Inflammatory macrophage treated with lipopolysaccharide for 1 hour (primary cell): ENCODE measurements at places on chromosomes 13 and 19.

GRCh38 chr13:105127732-105128131 is 1407.7 kb downstream of the EFNB2 start:
- no peak for DNase-seq

DNA sequence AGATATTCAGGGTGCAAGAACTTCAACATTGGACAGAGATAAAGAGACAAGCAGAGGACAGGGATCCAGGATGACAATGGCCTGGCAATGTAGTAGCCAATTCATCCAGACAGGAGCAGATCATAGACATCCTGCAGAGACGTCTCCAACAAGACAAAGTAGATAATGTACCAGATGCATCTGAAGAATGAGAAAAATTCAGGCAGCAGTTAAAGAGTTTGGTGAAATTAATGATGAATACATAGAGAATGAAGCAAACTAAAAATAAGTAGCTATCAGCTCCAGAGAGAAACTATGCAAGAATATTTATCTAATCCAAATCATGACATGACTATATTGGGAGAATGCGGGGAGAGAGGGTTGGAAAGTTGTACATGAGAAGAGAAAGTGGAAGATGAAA is 278.4 kb upstream of the DACH1 start:
- no peak for DNase-seq

GRCh38 chr19:3360421-3361383 is 5.7 kb upstream of the NFIC start:
- peak; percentile 69 for DNase-seq

GRCh38 chr19:40716031-40716481 is 630 bp downstream of the COQ8B start:
- no peak for DNase-seq

- DNase-seq, result no peak
These were observed 216.4 kb downstream of the KLF5 start for GRCh38 chr13:73275163-73275562.

DNA sequence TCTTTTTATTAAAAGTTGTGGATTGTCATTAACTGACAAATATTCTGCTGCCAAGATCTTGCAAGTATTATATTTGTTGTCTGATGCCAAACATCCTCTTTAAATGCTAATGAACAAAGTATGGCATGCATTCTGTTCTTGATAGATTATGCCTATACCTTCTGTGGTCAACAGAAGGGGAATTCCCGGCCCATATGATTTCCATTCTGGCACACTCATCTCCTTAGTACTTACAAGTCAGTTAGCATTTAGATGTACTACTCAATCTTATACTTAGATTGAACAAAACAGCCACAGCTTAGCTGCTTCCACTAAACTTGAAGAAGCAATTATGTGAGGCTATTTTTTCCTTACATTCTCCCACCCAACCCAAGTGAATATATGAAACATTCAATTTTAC is 246.1 kb upstream of the DACH1 start:
- DNase-seq, result no peak

DNA sequence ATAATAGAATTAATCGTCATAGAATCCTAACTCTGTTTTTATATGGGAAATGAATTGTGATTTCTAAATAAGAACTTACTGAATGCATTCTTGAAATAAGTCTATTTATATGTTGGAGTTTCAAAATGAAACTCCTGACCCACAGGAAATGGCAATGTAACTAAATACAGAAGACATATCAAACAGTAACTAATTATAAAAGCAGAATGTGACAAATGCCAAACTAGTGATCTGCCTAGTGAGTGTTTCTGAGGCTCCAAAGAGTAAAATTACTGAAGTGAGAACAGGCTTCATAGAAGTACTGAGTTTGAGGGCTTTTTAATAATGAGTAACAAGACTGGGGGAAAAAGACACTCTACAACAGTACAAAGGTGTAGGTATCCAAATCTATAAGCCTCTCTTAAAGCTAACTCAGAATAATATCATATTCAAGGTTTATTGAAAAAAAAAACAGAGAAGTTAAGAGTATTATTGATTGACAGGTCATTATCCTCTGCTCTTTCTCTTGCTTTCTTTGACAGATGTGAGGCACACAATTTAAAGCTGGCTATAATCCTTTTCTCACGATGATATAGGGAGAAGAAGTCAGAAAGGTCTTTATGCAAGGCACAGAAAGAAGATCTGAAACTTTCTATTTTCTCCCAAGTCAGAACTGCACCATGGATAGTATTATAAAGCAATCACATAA is 17.4 kb upstream of the ATXN8OS start:
- no peak for DNase-seq

- no peak for DNase-seq
These were observed 50.0 kb downstream of the STARD13 start for GRCh38 chr13:33235564-33235963.

DNA sequence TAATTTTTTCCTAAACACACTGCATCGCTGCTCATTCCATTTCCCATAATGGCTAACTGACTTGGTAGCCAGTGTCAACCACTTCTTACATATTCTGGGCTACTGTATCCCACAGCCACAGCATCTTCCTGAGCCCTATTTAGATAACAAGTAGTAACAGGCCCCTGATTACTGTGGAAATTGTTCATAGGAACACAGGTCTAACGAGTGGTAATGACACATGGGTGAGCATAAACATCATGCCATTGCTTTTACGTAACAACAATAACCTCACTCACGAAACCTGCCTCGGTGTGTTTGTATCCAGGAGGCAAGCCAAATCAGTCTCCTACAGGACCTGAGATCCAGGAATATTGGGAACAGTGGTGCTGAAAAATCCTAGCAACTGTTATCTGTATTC is 438.6 kb downstream of the KLF5 start:
- DNase-seq, result no peak

GRCh38 chr13:30145709-30146367 is 161.5 kb downstream of the KATNAL1 start:
- no peak for DNase-seq

- no peak for DNase-seq
These were observed 1.1 kb downstream of the NAXD start for GRCh38 chr13:110616103-110617101.

DNA sequence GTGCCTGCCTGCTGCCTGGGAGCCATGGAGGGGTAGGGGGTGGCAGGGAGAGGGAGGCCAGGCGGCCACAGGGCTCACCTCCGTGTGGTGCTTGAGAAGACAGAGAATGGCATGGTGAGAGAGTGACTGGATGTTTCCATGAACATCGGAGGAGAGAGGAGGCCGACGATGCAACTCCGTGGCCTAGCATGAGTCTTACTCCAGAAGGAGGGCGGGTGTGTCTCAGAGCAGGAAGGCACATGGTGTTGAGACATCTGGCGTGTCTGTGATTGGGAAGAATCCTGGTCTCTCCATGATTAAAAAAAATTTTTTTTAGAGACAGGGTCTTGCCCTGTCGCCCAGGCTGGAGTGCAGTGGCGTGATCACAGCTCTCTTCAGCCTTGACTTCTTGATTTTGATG is 5.1 kb downstream of the IRGC start:
- DNase-seq, result peak; percentile 50

- DNase-seq, result peak; percentile 44
These were observed 2.0 kb downstream of the USPL1 start for GRCh38 chr13:30619731-30620130.

- no peak for DNase-seq
These were observed 71.8 kb downstream of the SPACA7 start for GRCh38 chr13:112447761-112448603.

DNA sequence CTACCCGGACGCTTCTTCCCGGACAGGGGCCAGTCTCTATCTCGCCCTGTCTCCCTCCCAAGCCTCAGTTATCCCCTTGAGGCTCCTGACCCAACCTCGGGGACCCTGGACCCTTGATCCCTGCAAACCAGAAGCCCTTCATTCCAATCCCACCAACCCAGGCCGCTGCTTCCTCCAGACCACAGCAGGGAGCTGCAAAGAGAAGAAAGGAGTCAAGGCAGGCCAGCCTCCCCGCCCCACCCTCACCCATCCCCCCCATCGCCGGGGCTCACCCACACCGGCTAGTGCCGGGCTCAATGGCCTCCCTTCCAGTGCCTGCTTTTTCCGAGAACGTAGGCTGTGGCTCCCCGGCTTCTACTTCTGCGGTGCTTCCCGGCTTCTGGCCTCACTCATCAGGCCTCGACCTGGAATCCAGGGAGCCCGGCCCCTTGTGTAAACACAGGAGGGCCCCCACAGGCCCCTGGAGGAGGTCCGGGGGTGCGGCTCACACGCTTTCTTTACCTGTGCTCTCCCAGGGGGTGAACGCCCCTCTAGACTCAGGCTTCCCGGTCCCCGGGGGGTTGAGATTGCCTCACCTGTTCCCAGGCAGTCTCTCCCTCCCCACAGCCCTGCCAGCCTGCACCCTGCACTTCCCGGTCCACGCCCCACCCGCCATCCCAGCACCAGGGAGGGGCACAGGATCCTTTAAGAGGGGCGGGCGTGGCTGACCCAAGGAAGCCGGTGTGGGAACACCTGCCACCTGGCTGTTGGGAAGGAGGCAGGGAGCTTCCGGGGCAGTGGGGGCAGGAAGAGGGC is at the start of gene FAM83E:
TSS of gene FAM83E (minus strand) at position 641 of the 795 bp plus-strand sequence. CDS start 1,704 bp downstream, outside the sequence.
- no peak for DNase-seq

DNA sequence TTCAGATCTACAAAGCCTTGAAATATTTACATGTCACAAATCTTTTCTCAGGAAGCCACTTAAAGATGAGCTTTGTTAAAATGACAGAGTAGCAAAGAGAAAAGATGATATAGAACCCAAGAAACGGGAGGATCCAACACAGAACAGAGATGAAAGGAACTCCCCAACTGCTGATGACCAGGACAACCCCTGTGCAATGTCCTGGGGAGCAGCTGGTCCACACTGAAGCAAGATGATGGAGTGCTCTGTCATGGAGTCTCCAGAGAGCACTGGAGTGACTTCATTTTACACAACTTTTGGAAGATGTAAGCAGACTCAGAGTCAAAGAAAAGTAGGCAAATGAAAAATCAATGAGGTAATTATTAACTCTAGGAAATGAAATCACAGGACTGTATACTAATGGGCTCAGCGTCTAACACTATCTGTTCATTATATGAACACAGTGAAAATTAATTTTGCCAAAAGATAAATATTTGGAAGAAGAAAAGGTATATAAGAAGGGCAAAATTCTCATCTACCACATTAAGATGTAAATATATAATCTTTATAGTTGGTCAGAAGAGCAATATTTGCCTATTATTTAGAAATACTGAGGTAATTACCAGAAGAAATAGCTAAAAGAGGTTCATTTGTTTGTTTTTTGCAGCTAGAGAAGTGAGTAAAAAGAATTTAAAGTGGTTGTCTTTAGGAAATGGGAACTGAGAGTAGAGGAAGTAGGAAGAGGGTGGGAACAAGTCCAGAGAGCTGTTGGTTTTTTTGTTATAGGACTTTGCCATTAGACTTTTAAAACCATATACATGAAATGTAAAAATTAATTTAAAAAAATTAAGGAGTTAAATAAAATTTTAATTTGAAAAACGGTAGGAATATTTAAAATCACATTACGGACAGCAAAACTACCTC is 30.5 kb downstream of the MTRF1 start:
- DNase-seq, result peak; percentile 29

DNA sequence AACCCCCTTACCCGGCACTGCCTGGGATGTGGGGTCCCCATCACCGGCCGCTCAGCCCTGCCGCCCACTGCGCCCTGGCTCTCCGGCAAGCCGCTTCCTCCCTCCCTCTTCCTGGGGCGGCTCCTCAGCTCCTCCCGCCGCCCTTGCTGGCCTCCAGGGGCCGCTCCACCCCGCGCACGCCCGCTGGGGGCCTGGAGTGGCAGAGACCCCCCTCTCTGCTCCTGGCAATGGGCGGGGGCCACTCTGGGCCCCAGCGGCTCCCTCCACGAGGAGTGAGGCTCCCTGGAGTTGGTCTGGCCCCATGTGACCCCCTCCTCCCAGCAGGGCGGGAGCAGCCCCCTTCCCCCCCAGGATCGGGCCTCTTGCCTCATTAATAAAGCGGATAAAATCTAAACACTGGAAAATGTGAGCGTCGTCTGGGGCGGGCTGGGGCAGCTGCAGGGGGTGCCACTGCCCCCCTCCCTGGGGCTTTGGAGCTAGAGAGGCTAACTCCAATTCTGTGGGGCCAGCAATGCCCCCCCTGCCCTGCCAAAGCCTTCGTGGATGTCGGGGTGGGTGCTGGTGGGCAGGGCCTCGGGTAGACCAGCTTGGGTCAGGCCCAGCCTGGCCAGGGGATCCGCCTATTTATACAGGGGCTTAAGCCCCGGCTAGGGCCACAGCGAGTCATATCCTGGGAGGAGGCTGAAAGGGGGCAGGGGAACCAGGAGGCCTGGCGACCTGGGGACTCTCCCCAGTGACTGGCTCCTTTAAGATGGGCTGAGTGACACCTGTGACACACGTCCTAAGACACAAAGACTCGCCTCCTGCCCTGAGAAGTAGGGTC is at the start of gene PTGER1:
TSS of gene PTGER1 (minus strand) at position 104 of the 823 bp plus-strand sequence. CDS start 1,034 bp downstream, outside the sequence.
- DNase-seq, result peak; percentile 12

DNA sequence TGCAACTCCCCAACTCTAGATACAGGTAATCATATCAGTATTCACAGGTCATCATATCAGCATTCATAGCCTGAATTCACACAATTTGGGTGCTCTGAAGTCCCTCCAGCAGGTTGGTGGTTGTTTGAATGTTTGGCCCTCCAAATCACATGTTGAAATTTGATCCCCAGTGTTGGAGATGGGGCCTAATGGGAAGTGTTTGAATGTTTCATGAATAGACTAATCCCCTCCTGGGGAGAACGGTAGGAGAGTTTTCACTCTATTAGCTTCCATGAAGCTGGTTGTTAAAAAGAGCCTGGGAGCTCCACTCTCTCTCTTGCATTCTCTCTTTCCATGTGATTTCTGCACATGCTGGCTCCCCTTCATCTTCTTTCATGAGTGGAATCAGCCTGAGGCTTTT is 288.6 kb upstream of the PCDH9 start:
- no peak for DNase-seq

GRCh38 chr19:1852581-1853128 is 4.4 kb upstream of the REXO1 start:
- DNase-seq, result no peak

DNA sequence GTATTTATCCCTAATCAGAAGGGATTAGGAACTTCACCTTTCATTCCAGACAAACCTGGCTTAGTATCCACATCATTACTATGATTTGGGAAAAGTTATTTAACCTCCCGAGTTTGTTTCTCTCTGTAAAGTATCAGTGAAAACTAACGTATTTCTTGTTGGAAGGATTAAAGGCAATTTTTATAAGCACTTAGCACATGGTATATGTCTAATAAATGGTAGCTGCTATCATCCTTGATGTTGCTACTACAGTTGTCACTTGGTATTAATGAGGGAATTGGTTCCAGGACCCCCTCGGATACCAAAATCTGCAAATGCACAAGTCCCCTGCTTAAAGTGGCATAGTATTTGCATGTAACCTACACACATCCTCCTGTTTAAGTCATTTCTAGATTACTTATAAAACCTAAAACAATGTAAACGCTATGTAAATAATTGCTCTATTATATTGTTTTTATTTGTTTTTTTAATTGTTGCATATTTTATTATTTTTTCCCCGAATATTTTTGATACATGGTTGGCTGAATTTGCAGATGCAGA is 42.7 kb upstream of the FAM124A start:
- no peak for DNase-seq

- no peak for DNase-seq
These were observed at the start of gene GJA3 for GRCh38 chr13:20160306-20161274. Gene GJA3 (minus strand): TSS chr13:20161052. CDS start chr13:20143288, 17,764 bp downstream.
